SK-N-SH treated with all-trans-retinoic acid at 6 μM for 48 hours (cell line): ENCODE measurements at places on chromosomes 7 and 10.

DNA sequence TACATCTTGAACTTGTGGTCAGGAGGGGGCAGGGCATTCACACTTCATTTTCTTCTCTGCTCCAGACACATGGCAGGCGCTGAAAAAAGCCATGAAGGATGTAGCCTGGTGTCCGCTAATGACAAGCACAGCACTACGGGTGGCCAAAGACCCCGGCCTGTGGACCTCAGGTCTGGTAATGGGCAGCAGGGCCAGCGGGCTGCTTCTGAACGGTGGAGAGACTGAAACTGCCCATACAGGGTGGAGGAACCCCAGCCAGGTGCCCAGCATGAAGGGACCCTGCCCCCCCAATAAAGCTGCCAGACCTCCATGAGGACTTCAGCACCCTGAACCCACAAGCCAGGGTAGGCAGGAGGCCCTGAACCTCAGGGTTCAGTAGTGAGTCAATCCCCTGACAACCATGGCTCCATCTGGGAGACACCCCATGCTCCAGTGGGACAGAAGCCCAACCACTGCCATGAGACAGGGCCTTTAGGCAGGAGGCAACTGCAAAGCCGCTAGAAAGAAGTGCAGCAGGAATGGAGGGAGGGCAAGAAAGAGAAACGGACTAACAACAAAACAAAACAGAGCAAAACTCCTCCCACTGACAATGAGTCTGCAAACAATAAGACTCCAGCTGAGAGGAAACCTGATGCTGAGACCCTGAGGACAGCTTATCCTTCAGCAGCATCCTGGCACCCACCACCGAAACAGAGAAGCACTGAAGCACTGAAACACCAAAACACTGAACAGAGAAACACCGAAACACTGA is 140.2 kb upstream of the PPP2R2D start:
- no peak for ATAC-seq

- ATAC-seq = no peak
Observed at GRCh38 chr10:108749042-108749441, 1174.3 kb downstream of the XPNPEP1 start.

DNA sequence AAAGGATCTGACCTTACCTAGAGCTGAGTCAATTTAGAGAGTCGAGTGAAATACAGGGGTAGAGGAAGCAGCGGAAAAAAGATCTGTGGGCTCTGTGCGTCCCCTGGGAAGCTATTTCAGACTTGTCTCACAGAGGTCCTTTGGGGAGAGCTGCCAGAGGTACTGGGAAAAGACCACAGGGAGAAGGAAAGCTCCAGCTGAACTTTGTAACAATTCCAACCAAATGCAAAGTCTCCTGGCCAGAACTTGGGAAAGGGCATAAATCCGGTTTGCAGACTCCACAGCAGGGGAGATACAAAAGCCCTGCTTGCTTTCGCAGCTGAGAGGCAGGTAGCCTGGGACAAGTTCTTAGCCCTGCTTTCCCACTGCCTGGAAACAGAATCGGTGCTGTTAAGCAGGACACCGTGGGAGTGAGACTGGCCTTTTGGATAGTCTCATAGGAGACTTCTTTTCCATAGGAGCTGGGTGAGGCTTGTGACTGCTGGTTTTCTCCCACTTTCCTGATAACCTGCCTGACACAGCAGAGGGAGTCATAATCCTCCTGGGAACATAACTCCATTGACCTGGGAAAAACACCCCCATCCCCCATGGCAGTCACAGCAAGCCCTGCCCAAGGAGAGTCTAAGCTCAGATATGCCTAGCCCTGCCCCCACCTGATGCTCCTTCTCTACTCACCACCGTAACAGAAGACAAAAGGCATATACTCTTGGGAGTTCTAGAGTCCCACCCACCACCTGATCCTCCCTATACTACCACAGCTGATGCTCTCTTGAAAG is 926.2 kb downstream of the KCNMA1 start:
- ATAC-seq = no peak

- ATAC-seq = peak; percentile 17; the same call in 1 of the 3 replicates
Observed at GRCh38 chr7:121279060-121279620, 49.7 kb upstream of the WNT16 start.

DNA sequence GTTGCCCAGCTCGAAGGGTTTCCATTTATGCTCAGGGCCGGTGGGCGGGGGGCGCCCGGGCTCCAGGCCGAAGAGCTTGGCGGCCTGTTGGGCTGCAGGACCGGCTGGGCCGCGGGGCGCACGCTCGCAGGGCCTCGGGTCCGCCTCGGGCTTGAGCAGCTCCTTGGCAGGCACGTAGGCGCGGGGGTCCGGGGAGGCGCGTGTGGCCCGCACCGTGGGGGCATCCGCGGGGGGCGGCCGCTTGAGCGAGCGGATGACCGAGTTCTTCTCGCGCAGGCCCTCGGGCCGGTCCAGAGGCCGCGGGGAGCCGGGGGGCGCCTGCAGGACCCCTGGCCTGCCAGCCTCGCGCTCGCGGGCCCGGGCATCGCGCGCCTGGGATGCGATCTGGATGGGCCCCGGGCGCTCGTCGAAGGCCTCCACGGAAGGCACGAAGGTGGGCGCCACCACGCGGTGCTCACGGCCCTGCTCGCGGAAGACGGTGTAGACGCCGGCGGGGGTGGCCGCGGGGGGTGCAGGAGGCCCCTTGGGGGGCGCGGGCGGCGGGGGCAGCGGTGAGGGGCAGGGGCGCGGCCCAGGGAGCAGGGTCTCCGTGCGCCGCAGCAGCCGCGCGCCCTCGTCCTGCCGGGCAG is 35.2 kb downstream of the TNRC18 start:
- ATAC-seq = no peak

DNA sequence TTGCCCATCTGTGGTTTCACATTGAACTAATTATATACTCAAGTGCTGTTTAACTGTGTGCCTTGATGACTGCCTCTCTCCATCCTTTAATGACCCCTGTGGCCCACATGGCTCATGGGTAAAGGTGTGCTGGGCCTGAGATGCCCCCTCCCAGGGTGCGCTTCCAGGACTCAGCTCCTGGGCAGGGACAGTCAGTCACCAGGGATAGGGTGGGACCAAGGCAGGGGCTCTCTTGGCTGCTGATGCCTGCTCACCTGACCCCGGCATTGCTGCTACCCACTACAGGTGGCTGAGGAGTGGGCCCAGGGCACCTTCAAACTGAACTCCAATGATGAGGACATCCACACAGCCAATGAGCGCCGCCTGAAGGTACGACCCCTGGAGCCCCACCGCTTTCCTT is 6.5 kb downstream of the ASL start:
- no peak for ATAC-seq

DNA sequence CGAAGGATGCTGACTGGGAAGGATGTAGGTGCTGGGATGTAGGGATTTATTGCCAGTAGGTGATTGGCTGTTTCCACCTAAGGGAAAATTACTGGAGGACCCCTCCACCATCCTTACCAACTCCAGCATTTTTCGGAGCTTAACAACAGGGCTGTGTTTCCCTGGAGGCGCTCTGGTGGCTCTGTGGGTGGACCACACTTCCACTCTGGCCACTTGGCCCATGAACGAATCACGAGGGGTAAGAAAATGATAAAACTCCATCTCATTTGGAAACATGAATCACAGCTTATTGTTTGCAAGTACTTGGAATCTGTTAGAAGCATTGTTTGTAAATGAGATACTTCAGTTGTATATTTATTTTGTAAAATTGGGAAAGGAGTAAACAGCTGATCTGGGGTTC is 3.0 kb downstream of the DOCK1 start:
- ATAC-seq = no peak

- no peak for ATAC-seq
Observed at GRCh38 chr10:131358741-131359442, 47.4 kb upstream of the TCERG1L start.

DNA sequence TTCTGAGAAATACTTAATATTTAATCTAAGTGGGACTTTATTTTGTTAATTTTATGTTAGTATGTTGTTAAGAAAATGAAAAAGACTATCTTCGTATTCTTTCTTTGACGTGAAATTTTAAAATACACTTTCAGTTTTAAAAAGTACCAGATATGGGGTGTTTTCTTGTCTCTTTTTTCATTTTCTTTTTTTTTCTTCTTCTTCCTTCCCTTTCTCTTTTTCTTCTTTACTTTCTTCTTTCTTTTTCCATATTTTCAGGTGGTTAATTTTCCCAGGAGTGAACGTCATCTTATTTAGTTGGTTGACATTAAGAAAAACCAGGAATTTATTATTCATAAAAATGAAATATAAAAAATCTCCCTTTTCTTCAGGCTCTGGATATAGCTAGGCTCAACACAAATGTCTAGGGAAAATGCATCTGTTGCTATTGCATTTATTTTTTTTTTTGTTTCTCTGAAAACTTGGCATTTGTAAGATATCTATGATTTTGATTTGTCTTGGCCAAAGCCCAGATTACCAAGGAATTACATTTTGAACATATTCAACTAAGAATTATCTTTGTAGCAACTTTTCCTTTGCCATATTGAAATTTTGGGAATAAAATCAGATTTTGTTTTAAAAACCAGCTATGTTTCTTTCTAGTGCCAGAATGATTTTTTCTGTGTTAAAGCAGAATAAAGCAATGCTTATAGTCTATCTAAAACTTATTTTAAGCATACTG is 241.3 kb upstream of the FOXP2 start:
- ATAC-seq = no peak

DNA sequence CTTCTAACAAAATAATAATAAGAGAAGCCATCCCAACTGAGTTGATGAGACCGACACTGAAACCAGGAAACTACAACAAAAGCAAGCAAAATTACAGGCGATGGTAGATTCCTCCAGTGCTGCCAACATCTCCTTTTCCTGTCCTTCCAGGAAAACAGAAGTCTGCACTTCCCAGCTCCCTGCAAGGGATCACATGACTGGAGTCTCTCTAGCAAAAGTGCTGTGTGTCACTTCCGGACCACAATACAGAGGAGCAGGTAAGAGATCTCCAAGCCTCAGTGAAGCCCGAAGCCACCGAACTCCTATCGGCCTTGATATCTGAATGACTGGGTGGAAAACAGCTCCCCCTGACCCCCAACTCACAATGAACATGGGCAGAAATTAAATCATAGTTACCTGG is 63.2 kb downstream of the SMURF1 start:
- no peak; the same call in 2 of the 3 replicates for ATAC-seq

GRCh38 chr10:31120392-31120791 is 88.7 kb upstream of the ZNF438 start:
- no peak for ATAC-seq

DNA sequence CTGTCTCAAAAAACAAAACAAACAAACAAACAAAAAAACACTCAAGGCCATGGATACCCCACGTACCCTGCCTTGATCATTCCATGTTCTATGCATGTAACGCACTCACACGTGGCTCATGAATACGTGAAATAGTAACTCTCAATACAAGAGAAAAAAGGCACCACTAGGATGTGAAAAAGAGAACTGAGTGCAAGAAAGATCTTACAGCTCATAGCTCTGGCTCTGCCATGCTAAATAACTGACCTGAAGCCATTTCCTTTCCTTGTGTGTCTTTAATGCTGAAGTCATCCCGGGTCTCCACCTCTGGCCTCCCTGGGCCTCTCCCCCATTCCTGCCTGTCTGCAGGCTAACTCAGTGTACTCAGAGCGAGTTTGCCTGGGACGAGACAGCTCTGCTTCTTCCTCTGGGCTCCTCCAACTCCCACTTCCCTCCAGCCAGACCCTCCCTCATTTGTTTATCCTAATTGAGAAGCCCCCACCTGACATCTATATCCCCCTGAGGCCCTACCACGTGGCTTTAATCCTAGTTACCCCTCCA is 117.3 kb downstream of the PRPF18 start:
- no peak for ATAC-seq

- ATAC-seq = no peak
Observed at GRCh38 chr10:44415121-44415520, 30.2 kb upstream of the CXCL12 start.

- peak; percentile 80 for ATAC-seq
Observed at GRCh38 chr7:156156734-156157408, 344.6 kb upstream of the SHH start.

DNA sequence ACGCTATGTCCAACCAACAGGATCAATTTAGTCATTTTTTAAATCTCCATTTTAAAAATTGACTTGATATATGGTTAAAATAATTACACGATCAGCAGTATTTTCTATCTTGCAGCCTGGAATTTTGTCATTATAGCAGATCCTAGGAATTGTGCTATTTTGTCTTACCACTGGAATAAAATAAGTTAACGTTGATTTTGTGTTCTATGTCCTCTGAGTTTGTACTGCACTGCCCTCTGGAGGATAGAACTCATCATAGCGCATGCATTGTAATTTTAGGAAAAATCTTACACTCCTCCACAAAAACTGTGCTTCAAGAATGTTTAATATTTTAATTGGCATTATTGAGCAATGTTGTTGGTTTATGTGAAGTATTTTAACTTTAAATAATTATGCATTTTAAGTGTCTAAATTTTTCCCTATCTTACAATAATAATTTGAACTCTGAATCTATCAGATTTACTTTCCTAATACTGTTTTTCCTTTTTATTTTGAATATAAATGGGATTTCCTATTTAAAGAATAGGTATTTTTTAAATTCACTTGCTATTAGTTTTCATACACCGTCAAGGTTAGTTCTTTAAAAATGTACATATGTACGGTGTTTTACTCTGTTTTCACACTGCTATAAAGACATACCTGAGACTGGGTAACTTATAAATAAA is 220.1 kb downstream of the PPP1R3A start:
- ATAC-seq = peak; percentile 84

DNA sequence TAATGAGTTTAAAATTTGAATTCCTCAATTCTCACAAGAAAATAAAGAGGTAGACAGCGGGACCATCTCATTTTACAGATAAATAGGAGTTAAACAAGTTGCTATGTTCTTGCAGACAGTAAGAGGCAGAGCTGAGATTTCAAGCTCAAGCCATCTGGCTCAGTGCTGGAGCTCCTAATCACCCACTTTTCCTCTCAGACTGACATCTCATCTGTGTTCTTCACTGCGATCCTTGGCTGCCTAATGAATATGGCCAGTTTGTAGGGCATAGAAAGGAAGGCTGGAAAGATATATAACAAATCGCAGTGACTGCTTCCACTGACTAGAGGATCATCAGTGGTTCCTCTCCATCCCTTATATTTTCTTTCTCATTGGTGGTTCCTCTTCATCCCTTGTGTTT is 151.2 kb downstream of the MPP7 start:
- no peak for ATAC-seq

- ATAC-seq = peak; percentile 65; the same call in 2 of the 3 replicates
Observed at GRCh38 chr7:107138696-107139420, 29.9 kb upstream of the HBP1 start.
